ENCODE measurements at places on chromosomes 4 and X.

- no peak for DNase-seq
These were observed 1951.8 kb upstream of the ADGRL3 start for GRCh38 chr4:59248313-59248712.

GRCh38 chr4:128565565-128566186 lies 243.8 kb upstream of the JADE1 start:
- DNase-seq: no peak

DNA sequence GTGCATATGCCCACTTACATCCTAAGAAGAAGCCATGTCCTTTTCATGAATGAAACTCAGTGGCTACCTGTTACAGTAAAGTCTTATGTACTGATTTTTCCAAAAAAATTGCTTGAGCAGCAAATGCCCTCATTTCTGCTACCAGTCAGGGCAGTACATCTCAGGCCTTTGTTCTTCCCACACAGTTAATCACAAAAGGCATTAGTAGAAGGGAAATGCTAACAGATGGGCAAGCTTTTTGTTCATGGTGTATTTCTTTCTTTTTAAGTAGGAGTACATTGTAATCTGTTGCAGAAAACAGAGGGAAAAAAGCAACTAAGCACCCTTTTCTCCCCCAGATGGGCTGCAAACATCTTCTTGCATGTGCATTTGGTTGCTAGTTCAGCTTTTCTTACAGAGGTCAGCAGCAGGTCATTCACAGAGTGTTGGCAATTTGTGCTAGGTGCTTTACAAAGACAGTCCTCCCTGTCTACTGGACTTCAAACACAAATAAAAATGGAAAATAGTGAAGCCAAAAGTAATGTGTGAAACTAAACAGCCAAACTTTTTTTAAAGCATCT lies 373.4 kb downstream of the PRDM5 start:
- no peak for DNase-seq

GRCh38 chr4:91434631-91435030 lies 869.1 kb upstream of the GRID2 start:
- DNase-seq: no peak

GRCh38 chrX:26409636-26410035 lies 193.7 kb downstream of the MAGEB5 start:
- DNase-seq: no peak

GRCh38 chr4:13940921-13941320 lies 313.4 kb upstream of the BOD1L1 start:
- DNase-seq: no peak

DNA sequence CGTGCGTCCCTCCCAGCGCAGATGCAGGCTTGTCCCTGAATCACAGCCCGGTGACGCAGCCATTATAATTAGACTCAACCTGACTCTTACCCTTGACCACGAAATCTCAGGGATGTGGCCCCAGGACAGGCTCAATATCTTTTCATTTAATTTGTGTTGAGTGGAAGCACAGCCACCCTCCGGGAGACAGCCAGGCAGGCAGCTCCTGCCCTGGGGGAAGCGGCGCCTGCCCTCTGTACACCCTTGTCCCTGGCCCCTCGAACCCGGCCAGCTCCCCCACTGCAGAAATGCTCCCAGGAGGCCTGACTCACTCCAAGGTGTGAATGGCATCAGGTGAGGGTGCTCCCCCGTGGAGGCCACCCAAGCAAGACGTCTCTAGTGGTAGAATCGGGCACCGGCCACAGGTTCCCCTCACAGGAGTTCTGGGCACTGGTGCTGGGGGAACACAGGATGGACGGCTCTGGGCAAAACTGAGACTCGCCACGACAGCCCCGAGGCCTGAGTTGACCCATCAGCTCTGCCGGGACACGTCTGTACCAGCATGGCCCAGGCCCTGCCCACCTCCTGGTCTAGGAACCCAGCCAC lies 2.7 kb downstream of the CPLX1 start:
- no peak for DNase-seq

DNA sequence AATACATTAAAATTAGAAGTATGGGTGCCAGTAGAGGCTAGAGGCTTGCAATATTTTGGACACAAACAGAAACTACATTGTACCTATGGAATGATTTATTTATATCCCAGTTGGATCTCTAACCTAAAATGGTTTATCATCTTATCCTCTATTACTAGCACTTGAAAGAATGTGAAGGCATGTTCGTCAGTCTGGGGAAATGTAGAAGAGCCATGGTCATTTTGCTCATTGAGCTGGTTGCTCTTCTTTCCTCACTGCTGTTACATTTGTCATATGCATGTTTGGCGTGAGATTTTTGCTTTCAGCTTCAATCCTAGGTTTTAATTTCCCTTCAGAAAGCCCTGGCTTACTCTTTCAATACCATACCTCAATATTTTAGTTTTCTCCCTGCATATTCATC lies 82.4 kb upstream of the MYOZ2 start:
- no peak for DNase-seq

- DNase-seq: no peak
These were observed 57.5 kb upstream of the SORCS2 start for GRCh38 chr4:7134737-7135388.

GRCh38 chrX:149222040-149222439 lies 283.1 kb downstream of the IDS start:
- no peak for DNase-seq

DNA sequence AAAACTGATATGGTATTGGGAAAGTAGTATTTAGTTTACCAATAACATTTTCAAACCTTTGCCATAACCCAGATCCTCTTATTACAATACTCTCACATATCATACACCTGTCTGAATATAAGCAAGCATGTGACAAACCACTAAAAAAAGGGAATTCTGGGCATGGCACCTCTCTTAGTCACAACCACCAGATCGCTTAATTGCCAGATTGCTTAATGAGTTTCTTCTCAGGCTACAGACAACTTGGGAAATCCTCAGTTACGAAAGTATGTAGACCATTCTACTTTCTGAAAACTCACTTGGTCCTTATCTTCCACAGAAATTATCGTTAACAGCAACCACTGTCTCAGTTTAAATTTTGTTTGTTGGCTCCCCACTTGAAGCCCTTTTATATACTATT lies 2.1 kb downstream of the NAF1 start:
- no peak for DNase-seq

DNA sequence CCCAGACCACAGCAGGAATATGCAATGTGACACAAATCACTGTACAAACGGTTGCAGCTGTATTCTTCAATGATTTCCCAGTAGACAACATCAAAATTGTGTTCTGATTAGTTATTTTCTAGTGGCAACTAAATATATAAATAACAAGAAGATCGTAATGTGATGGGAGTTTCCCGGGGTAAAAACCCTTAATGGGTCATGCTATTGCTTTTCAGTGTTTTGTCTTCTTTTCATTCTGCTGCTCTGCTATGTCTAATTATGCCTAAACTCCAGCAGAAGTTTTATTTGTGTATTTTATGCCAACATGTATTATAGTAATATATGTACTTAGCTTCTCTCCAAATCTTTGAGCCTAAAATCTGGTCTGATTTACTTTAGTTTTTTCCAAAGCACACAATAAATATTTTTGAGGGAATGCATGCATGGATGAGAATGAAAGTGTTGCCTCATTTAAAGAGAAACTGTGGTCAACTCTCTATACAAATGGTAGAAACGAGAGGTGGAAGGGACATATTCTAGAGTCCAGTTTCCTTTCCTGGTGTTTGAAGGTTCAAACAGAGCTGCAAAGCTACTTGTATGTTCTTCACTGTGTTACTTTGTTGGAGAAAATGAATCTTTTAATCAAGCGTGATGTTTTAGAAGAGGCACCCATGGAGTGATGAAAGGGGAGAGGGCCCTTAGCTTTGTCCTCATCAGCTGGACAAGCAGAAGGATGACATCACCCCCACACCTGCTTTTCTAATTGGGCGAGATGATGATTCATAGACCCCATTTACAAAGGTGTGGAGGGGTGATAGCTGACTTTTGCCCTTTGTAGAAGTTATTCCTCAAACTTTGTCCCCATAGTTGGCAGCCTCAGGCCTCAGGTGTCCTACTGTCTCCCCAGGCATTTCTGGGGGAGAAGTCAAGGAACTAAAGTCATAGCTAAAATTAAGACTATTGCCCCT lies 129.7 kb downstream of the FRAS1 start:
- DNase-seq: no peak

Data from T-helper 2 cell (primary cell).